ENCODE measurements at places on chromosomes 16 and 17.
A peak's percentile ranks its signal among the peaks of the same experiment; 100 is the strongest.

- DNase-seq, result no peak
Observed at GRCh38 chr16:23229714-23230113, 47.2 kb downstream of the SCNN1G start.

DNA sequence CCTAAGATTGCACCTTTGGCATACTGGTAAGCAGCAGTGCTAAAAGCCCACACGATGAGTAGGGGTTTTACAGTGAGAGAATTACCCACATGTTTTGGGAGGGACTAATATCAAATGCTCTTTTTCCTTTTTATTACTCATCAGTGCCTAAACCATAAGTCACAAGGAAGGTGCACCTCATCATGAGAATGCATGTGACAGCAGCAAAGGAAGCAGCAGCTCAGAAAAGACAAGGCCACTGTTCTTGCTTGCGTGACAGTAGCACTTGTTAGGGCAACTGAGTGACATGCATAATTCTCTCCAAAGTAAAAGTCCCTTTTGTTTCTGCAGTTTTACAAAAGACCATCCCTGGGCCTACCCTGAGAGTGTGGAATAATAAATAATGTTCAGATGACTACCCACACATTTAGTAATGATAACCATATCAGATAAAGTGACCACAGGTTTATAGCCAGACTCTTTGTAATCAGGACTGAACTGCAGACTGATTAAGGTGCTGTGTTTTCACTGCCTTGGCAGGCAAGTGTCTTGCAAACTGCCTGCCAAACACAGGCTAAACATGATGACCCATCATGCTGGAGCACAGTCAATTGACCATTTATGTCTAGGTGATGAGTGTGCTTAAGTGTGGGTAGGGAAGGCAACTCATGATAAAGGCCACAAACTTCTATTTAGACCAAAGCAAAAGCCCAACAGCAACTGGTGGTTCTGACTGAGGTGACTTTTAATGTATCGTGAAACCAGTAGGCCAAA is 1751.4 kb downstream of the TP53TG3F start:
- no peak for DNase-seq

- DNase-seq, result no peak
Observed at GRCh38 chr17:32907583-32907982, 20.4 kb upstream of the TMEM98 start.

GRCh38 chr17:17055286-17056155 is 13.3 kb downstream of the MPRIP start:
- DNase-seq, result peak; percentile 45

Measured in lung microvascular endothelial cell (primary cell).